Esophagus squamous epithelium (tissue), 5 donors: ENCODE measurements at places on chromosomes 2 and 18.
A peak's percentile ranks its signal among the peaks of the same experiment; 100 is the strongest.

GRCh38 chr18:63237881-63238692 is 81.5 kb downstream of the BCL2 start:
- no peak for DNase-seq

GRCh38 chr2:878245-878930 is 72.3 kb upstream of the SNTG2 start:
- DNase-seq = no peak

DNA sequence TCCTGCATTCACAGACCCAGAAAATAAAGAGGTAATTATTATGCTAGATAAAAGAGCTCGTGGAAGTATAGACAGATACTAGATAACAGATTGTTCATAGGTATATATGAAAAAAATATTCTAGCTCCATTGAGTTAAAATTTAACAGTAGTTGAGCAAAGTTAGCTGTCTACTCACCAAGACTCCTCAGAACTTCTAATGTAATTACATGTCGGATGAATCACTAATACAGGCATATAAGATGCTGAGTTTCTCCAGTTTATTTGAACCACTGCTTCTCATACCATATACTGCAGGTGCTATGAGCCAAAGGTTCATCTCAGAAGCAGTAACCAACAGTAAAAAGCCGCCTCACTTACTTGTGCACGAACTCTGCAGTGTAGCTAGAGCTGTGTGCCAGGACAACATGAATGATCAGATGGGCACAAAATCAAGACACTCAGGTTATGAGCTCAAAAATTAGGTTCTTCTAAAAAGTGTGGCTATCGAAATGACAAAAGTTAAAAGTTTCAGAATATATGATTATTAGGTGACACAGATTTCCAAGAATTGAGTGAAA is 373.4 kb downstream of the NCKAP5 start:
- DNase-seq = no peak

DNA sequence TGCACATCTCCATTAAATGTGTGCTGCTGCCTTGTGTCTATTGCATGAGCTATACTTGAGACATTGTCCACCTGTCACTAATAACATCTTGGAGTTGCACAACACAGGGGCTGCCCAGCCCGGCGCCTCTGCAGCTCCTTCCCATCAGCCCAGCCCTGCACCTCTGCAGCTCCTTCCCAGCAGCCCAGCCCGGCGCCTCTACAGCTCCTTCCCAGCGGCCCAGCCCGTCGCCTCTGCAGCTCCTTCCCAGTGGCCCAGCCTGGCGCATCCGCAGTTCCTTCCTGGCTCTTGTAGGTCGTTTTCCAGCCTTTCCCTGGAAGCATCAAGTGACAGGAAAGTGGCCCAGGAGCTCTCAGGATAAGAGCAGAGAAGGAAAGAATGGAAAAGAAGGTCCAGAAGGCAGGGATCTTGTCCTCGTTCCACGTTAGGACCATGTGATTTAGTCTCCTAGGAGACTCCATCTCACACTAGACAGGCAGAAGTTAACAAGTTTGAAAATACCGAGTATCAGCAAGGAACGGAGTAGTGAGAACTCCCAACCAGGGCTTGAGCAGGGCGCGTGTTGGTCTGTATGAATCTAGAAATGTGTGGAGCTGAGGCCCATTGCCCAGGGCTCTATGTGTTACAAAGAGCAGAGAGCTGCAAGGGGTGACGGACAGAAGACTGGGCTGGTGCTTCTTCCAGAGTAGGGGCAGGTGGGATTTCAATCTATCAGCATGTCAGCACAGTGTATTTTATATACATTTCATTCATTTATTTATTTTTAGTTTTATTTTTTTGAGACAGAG is 115.7 kb upstream of the TPO start:
- no peak for DNase-seq

- DNase-seq = no peak
Observed at GRCh38 chr2:121771976-121772742, 16.7 kb downstream of the TSN start.

- DNase-seq = no peak
Observed at GRCh38 chr18:55539240-55539639, 48.8 kb downstream of the TCF4 start.

- DNase-seq = no peak
Observed at GRCh38 chr2:204205082-204205481, 268.5 kb downstream of the ICOS start.

GRCh38 chr2:189756311-189756952 is 6.2 kb downstream of the OSGEPL1 start:
- no peak for DNase-seq

DNA sequence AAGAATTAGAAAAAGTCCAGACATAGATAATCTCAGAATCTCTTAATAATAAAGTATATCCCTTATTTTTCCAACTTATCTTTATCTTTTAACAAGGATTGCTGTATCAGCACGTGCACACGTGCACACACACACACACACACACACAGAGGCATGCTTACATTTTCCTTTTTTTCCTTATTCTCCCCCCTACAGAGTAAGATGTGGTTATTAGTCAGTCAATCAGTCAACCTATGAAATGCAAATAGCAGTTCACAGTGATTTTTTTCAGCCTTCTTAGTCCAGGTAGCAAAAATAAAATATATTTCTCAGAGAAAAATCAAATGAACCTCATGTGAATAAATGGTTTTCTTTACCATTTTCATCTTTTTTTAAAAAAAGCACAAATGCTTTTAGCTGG is 506.2 kb upstream of the SLC39A10 start:
- DNase-seq = no peak

DNA sequence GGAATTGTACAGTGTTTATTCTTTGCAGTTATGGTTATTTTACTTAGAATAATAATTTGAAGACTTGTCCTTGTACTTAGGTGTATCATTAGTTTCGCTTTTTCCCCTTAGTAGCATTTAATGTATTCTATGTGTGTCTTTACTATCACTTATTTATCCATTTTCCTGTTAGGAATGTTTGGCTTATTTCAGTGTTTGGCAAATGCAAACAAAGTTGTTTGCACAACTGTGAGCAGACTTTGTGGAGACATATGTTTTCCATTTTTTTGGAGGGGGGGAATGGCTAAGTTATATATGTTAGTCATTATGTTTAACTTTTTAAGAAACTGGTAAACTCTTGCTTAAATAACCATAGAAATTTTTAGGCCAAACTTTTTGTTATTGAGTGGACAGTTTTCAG is 447.7 kb downstream of the SOX11 start:
- no peak for DNase-seq

DNA sequence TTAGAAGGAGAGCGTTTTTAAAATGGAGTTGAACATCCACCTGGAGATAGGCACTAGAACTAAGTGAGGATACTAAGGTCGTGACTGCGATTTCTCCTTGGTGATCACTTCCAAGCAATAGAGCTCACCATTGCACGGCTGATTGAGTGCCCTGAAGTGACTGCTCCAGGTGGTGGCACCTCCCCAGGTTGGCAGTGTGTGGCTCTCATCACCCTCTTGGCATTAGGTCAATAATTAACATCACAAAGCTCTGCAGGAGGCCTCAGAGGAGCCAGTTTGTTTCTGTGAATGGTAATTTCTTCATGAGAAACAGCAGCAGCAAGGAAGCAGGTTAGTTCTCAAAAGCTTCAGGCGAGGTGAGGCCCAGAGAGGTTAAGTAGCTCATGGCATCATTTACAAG is 259.6 kb downstream of the CLIP4 start:
- DNase-seq = no peak

DNA sequence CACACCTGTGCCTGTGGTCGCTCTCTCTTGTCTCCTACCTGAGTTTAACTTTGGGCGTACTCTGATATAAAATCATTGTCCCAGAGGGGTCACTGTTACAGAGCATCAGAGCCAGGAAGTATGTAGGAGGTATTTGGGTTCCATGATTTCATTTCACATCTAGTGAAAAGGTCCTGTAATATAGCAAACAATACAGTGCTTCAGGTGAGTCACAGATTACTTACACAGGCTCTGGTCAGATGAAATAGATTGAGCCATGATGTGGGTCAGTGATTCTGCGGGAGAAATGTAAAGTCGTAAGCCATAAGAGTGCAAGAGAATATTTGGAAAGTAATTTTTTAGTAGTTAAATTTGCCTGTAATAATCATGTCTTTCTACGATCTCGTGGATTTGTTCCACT is 70.2 kb downstream of the SOCS6 start:
- no peak for DNase-seq

GRCh38 chr2:50391556-50391955 is 640.4 kb downstream of the NRXN1 start:
- no peak for DNase-seq

GRCh38 chr2:168560817-168561499 is 104.9 kb downstream of the CERS6 start:
- no peak for DNase-seq

- no peak for DNase-seq
Observed at GRCh38 chr2:241123816-241124536, 21.9 kb upstream of the MTERF4 start.

DNA sequence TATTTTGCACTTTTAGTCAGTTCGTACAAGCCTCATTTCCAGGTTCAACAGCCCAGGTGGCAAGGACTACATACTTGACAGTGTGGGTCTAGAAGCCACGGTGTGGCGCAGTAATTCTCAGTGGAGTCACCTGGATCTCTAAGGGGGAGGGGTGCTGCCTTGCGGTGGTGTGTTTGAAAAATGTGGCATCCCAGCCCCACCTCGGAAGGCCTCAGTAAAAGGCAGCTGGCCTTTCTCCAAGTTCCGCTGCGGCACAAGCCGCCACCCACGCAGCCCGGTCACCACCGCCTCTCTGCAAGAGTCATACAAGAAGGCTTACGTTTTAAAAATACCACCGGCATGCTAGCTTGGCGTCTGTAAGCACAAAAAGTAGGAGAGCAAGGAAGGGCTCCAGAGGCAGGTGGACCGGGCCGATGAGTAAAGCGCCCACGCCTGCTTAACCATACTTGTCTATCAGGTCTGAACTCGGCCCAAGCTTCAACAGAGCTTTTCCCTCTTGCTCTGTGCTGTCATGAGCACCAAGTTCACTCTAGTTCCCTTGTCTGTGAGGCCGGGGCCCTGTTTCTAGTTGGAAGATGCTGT is 49.5 kb downstream of the SPRED2 start:
- DNase-seq = peak; percentile 26

DNA sequence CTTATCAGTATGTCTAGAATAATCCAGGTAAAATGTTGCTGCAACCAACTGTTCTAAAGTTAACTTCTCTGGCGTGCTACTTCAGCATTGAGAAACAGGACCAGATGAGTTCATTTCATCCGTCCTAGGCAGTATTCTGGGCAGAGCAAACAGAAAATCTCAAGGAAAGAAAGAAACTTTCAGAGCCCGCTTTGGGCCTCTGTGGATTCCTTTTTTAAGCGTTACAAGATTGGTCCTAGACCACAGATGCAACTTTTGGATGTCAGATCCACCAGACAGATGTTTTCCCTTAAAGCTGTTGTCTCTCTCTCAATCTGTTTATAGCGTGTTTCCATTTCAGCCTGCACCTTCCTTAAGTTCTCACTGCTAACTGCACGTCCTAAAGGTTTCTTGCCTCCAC is 75.0 kb downstream of the BCL2 start:
- no peak for DNase-seq

GRCh38 chr2:157625296-157625695 is 3.4 kb downstream of the ACVR1C start:
- no peak for DNase-seq

GRCh38 chr2:207448006-207448405 is 81.8 kb upstream of the CREB1 start:
- no peak for DNase-seq

- no peak for DNase-seq
Observed at GRCh38 chr2:110979471-110980338, 141.0 kb upstream of the BCL2L11 start.

DNA sequence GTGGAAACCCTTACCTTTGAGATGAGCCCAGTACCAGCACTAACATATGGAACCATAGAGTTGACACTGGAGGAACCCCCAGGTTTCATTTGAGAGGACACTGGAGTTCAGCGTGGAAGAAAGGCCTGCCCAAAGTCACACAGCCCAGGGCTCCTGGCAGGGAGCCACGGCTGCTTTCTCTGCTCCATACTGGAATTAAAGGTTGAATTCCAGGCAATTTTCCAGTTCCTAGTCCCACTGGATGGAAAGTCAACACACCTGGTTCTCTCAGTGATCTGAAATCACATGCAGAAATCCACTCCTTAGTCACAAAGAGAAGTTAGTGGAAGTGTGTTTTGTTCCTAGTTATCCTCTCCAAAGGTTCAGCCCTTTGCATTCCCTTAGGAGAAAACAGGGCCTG is 336.1 kb upstream of the SKOR2 start:
- DNase-seq = no peak

- no peak for DNase-seq
Observed at GRCh38 chr2:231330311-231330710, 65.2 kb upstream of the B3GNT7 start.

DNA sequence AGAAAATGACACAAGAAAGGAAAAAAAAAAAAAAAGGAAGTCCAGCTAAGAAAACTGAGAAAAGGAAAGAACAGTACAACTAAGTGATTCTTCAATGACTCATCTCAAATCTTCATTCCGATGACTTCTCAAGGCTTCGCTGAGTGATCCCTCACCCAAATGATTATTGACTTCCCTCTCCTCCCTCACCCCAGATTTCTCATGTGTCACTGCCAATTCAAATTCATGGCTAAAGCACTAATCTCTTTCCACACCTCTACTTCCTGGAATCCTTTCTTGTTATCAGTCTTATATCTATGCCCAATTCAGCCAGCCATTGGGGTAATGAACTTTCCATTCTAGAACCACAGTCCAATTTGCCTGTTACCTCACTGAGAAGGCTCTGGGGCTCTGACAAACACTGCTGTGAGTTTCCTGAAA is 7.2 kb upstream of the ABCB11 start:
- DNase-seq = no peak

DNA sequence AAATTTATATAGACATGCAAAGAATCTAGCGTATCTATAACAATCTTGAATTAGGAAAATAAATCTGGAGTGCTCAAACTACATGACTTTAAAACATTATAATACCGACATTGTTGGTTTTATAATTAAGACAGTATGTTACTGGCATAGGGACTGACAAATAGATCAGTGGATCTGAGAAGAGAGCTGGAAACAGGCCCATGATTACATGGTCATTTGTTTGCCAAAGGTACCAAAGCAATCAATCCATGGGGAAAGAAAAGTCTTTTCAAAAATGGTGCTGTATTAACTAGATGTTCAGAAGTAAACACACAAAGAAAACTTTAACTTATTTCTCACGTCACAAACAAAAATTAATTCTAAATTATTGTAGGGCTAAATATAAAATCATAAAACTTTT is 124.2 kb downstream of the BCL2L11 start:
- no peak for DNase-seq

DNA sequence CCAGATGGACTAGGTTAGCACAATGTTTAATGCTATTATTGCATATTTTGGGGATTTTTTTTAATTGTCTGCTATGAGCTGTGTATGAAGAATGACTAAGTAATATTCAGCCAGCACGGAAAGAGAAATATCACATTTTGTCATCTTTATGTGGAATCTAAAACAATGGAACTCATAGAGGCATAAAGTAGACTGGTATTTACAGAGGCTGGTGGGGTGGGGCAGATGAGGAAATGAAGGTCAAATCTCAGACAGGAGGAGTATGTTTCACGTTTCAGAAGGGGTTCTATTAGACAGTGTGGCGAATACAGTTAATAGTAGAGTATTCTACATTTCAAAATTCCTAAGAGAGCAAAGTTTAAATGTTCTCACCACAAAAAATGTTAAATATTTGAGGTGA is 4.7 kb downstream of the CDH19 start:
- DNase-seq = no peak

- DNase-seq = no peak
Observed at GRCh38 chr18:5975111-5976002, 80.0 kb upstream of the TMEM200C start.

GRCh38 chr2:237403024-237403882 is 10.7 kb downstream of the COL6A3 start:
- DNase-seq = no peak
